ENCODE measurements at places on chromosomes 6 and 20.

DNA sequence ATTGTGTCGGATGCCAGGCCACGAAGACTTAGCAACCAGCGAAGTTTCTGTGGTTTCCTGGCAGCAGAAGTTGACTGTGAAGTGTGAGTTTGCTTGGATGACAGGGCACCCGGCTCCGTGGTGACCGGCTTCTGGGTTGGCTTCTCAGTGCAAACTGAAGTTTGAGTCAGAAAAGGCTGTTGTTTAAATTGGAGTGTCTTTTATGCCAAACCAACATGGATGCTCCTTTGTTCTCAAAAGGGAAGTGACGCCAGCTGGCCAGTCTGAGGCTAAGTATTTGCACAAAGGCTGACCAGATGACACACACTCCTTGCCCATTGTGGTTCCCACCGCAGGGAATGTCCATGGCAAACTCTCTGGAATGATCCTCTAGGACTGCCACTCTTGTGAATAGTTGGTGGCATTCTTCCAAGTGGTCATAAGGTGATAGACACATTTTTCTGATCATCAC, 164.8 kb upstream of the QKI start:
- no peak for DNase-seq

DNA sequence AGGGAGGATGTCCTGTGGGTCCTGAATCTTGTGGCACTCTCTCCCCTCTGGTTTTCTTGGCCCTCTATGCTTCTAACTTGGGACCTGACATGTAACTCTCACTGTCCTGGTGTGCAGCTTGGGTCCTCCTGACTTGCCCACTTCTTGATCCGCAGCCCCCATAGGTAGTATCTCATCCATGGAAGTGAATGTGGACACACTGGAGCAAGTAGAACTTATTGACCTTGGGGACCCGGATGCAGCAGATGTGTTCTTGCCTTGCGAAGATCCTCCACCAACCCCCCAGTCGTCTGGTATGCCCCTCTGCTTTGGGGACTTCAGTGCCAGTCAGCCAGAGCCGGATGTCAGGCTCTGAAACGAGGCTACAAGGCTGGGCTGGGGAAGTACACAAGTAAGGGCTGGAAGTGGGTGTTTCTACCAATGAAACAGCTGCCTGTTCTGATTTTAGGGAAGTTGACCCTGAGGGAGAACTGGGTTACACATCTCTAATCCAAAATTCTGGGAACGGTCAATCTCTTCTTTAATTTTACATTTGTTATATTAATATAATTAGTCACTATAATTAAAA, 641 bp downstream of the DBNDD2 start:
- DNase-seq, result no peak

DNA sequence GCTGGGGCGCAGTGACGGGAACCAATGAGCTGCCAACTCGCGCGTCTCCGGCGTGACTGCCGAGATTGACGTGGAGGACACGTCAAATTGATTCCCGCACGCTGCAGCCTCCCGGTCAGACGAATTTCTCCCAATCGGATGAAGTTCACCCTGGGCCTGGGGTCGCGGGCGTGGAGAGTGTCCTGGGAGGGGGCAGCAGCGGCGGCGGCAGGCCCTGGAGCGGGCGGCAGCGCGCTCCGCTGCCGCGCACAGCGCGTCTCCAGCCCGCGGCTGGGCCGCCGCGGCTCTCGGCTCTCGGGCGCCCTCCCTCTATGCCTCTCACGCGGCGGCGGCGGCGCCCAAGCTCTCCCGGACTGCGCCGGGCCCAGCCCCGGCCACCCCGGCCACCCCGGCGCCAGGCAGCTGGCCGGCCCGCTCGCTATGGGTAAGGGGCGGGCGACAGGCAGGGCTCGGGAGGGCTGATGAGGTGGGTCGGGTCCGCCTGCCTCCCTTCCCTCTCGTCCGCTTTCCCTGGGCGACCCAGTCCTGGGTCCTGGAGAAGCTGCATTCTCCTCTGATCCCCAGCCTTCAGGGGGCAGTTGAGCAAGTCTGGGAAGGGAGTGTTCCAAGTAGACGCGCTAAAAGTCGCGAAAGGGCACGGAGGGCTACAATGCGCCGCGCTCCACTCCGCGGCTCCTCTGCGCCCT, at the start of gene PAX1:
Gene PAX1 (plus strand): TSS at position 90 of the 686 bp plus-strand sequence. CDS start 49 bp downstream, at position 139.
- no peak for DNase-seq

GRCh38 chr6:136761227-136761922, 30.9 kb downstream of the MAP3K5 start:
- DNase-seq, result no peak

DNA sequence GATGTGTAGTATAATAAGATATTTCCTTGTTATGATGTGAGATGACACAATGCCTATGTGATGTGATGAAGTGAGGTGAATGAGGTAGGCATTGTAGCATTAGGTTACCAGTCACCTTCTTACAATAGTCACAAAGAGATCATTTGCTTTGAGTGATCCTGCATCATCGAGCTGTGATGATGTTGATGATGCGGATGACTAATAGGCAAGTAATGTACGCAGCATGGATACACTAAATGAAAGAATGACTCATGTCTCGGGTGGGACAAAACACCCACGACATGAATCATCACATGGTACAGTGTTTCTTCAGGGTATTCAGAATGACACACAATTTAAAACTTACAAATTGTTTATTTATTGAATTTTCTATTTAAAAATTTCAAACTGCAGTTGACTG, 806.3 kb upstream of the GJE1 start:
- peak; percentile 95 for DNase-seq

GRCh38 chr6:32492351-32492750, 37.7 kb downstream of the HLA-DRB5 start:
- DNase-seq, result no peak

GRCh38 chr20:35767683-35768481, 3.9 kb upstream of the PHF20 start:
- no peak for DNase-seq

- no peak for DNase-seq
Measured at GRCh38 chr6:144659202-144660182, 374.4 kb downstream of the UTRN start.

DNA sequence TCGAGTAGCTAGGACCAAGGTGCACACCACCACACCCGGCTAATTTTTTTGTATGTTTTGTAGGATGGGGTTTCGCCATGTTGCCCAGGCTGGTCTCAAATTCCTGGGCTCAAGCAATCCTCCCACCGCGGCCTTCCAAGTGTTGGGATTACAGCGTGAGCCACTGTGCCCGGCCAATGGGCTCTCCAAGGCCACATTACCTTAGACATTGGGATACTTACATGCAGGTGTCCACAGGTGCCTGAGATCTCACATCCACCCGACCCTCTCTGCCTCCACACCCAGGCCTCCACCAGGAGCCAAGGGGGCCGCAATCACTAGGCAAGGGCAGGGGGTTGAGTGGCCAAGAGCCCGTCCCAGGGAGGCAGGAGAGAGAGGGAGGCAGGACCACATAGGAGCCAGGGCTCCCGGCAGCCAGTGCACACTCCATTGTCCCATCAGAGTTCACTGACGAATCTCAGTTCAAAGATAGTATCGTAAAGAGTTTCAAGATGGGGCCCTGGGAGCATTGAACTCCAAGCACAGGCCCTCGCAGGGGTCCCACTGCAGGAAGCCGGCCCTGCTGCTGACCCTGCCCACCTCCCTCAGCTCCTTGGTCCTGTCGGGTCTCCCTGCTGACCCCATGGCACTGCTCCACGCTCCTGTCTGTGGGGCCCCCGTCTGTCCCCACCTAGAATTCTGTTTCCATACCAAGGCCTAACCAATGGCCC, 55.3 kb downstream of the SSR1 start:
- DNase-seq, result no peak

DNA sequence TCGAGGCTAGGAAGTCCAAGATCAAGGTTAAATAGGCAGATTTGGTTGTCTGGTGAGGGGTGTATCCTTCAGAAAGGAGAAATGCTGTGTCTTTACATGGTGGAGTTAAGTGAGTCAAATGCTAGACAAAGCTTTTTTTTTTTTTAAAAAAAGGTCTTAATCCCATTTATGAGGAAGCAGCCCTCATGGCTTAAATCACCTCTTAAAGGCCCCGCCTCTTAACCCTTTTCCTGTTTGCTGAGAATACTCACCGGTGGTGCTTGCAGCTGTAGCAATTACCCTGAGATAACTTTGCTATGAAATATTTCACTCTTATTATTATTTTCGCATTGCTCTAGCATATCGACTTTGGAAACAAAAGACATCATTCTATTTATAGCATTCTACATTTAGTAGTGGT, 30.8 kb downstream of the FBXO30 start:
- no peak for DNase-seq

DNA sequence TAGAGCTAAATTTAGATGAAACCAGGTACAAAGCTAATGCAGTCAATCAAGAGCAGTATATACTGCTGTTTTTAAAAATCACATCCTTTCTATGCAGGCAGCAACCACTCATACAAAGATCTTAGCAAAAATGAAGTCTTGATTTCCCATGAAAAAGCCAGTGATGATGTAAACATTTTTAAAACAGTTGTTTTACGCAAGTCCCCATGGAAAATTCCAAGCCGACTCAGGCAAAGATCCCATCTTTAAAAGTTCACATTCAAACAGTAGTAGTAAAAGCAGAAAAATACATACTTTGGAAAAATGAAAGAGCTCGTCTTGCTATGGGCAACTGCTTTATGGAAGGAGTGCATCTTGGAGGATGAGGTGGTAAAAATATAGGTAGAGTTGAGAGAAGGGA, 84.0 kb downstream of the RCAN2 start:
- DNase-seq, result no peak

GRCh38 chr20:48639899-48640298, 187.9 kb downstream of the PREX1 start:
- DNase-seq, result no peak

DNA sequence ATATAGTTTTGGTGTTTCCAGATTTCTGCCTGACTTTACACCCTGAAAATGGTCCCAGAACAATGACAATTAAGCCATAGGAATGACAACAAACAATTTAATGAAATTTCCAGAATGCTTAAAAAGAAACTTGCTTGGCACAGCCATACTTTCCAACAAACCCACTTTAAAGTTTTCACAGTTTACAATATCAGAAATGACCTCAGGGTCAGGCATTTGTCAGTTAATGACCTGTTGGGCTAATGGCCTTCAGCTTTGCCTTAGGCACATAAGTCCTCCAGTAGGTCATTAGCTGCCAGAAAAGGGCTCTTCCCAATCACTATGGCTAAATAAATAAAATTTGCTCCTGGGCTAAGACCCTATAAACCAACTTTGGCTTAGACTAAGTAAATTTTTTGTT, 144.6 kb upstream of the BEND3 start:
- DNase-seq, result no peak

DNA sequence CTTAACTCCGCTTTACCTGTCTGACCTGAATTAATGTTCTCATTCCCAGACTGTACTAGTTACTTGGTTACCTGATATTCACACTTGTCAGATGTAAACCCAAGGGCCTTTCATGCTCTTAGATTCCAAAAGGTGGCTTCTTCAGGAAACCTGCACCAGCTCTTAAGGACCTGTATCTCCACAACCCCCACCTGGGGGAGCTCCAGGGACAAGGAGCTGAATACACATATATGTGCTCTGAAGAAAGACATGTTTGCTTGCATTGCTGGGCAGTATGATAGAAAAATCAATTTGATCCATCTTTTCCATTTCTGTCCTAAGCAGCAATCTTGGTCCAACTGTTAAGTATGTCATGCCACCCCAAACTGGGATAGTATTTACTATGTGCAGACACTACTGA, 64.8 kb upstream of the POU3F2 start:
- no peak for DNase-seq

DNA sequence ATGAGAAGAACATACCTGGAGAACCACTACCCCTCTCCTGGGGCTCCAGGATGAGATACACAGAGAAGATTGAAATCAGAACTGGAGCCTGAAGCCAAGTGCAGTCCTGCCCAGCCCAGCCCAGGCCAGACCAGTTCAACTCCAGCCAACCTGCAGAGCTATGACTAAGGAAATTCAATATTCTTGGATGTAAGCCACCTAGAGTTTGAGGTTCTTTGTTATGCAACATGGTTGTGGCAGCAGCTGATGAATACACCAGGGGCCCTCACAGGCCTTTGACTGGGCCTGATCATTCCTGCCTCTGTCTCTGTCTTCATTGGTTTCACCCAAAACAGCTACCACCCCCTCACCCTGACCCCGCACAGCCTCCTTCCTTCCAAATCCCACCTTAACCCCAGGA, 167.8 kb downstream of the LRFN2 start:
- no peak for DNase-seq

DNA sequence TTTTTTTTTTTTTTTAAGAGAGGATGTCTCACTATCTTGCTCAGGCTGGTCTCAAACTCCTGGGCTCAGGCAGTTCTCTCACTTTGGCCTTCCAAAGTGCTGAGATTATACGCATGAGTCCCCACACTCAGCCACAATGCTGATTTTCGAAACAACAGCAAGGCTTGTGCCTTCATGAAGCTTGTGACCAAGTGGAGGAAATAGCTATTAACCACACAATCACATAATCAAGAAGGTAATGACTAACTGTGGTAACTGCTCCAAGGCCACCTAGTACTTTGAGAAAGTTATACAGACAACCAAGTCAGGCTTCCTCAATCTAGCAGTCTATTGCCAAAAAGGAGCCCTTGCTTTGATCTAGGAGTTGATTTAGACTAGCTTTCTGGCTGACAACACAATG, 46.3 kb downstream of the SOD2 start:
- peak; percentile 5 for DNase-seq

GRCh38 chr6:92849636-92850035, 569.7 kb downstream of the EPHA7 start:
- no peak for DNase-seq

GRCh38 chr6:97100696-97101095, 176.2 kb downstream of the KLHL32 start:
- DNase-seq, result no peak
